ENCODE measurements at places on chromosomes 4 and X.
A peak's percentile ranks its signal among the peaks of the same experiment; 100 is the strongest.

DNA sequence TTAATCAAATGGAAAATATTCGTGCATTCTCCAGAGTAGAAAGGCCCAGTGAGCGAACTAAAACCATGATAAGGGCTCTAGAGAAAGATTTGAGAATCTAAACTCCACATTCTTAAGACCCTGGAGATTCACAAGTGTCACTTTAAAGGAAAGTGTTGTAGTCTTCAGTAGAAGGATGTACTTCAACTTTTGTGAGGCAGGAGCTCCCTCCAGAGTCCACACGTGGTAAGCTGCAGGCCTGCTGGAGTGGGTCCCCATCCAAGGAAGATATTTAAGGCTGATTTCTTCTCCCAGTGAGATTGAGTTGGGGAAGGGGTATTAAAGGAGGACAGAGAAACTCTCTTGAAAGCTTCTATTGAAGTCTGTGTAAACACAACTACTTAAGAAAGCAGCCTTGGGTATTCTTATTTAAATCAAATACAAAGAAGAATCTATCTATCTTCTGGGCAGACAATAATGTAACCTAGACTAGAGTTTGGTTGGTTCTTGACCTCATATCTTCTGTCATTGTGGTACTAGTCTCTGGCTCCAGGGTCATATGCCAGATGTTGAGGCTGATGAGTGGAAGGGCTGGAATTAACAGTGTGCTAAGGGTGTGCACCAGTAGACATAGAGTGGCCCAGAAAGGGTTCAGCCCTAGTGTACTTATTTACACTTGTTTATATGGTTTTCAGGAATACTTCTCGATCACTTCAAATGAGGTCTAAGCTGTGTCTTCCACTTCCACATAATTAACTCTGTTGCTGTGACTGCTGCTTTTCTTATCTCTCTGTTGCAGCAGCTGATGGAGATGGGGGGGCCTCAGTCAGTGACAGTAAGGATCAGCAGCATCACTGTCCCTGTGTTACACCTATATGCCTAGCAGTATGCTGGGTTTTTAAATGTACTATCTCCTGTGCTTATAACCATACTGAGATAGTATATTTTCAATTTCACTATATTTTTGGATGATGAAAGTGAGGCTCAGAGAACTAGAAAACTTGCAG is 76.1 kb downstream of the HMGB2 start:
- DNase-seq: peak; percentile 77

- DNase-seq: no peak
Measured at GRCh38 chrX:130097507-130098209, 12.6 kb downstream of the ELF4 start.

DNA sequence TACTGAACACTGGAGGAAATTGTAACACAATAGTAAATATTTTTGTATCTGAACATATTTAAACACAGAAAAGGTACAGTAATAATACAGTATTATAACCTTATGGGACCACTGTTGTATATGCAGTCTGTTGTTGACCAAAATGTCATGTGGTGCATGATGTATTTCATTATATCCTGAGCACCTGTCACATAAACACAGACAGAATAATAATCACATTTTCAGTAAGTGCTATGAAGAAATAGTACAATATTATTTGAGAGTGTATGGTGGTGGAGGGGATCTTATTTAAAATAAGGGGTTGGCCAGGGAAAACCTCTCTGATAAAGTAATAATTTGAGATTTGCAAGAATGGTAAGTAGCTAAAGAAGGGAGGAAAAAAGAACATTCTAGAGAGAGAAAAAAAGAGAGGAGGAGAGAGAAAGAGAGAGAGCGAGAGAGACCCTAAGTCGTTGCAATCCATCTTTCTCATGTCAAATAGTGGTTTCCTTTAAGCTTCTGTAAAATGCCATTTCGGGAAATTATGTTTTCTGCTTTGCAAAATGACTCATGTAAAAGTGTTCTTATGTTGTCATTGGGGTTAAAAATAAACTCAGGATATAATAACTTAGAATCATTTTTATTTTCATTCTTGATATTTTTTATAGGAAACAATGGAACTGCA is 19.3 kb upstream of the CLNK start:
- DNase-seq: no peak

- DNase-seq: no peak
Measured at GRCh38 chr4:88286897-88287296, 2.5 kb upstream of the PPM1K start.

- no peak for DNase-seq
Measured at GRCh38 chr4:40143926-40144508, 52.8 kb upstream of the RHOH start.

DNA sequence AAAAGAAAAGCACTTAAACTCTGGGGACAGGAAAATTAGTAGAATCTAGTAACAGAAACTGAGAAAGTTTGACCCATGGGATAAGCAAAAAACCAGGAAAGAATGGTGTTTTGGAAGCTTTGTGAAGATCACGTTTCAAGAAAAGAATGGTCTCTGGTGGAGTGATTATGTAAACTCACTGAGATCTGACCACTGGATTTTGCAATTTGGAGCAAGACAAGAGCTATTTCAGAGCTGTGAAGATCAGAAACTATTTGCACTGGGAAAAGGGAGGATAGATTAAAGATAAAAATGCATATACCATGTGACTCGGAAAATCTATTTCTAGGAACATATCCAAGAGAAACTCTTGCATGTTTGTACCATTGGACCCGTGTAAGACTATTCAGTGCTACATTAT is 4.3 kb downstream of the TMPRSS11D start:
- DNase-seq: no peak

- peak; percentile 60 for DNase-seq
Measured at GRCh38 chrX:152821145-152821765, 9.3 kb downstream of the CETN2 start.

DNA sequence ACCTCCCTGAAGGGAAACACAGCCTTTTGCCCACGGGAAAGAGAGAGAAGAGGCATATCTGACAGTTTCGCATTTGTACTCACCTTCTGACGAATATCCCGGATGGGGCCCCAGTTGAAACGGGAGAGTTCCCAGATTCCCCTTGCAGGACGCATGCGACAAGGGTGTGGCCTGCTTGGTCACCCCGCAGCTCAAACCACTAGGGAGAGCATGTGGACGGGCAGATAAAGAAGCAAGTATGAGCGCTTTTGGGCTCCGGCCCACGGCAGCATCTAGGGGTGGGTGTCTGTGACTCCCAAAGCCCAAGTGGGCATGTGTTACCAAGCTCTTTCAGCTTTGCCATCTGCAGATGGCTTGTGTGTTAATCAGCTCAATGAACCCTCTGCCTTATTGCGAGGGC is 70.1 kb upstream of the MED14 start:
- DNase-seq: no peak

- DNase-seq: peak; percentile 79
Measured at GRCh38 chrX:20442597-20442996, 175.9 kb upstream of the RPS6KA3 start.

DNA sequence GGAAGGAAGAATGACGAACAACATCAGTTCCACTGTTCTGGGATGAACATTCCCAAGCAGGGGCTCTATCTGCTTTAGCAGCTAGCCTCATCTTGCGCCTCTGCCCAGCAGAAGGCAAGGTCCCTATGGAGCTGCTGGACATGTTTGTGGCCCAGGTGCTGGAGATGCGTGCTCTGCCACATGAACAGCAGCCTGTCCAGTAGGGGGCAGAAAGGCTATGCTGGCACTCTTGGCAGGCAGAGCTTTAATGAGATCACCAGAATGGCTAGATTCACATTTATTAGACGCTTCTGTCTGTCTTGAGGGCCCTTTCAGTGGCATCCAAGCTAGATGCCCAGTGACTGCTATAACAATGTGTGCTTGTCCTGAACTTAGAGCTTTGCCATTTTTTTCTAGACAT is 1826.0 kb downstream of the STIM2 start:
- DNase-seq: peak; percentile 77

GRCh38 chrX:1466971-1467561 is 14.4 kb upstream of the ASMTL start:
- DNase-seq: no peak

GRCh38 chr4:108359986-108360681 is 191.4 kb upstream of the LEF1 start:
- DNase-seq: no peak

DNA sequence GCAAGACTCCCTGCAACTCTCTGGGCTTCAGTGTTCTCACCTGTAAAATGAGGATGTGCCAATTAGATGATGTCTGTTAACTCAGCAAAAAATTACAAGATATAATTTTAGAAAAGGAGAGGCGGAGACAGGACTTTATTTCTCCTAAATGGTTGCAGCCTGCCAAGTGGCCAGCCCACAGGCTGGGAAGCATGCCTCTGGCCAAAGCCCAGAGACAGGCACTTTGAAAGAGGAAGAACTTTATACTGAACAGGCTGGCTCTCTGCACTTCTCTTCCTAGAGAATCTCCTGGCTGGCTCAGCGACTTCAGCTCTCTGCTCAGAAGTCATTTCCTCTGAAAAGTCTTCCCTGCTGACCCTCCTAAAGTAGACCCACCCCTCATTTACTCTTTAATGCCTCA is 3.7 kb downstream of the PRDM5 start:
- no peak for DNase-seq

DNA sequence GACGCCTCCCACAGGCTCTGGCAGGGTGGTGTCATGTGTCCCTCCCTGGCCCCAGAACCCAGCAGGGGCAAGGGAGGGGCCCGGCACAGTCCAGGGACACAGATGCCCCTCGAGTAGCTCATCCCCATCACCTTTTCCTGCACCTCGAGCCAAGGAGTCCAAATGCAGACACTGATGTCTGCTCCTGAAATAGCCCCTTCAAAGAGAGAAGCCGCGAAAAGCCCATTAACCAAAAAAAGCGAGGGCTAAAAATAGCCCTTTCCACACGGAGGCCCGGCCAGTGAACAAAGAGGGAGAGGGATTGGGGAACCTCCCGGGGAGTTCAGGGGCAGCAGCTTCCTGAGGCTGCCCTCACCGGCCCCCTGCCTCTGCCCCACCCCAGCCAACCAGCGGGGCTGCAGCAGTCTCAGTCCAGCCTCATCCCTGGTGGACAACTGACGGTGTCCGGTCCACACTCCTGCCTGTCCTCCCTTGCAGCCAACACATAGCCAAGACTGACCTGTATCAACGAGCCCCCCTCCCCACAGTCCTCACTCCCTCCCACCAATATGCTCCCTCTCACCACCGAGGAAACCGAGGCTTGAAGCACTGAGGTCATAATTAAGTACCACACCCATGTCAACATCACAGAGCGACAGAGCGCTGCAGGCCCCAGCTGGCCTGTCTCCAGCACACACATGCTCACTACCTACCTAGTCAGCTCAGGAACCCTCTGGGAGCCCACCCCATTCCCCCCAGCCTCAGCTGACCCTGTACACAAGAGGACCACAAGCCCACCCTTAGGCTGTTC is 23.9 kb downstream of the WDR1 start:
- no peak for DNase-seq

GRCh38 chr4:7705593-7705992 is 234.1 kb downstream of the AFAP1 start:
- DNase-seq: no peak

DNA sequence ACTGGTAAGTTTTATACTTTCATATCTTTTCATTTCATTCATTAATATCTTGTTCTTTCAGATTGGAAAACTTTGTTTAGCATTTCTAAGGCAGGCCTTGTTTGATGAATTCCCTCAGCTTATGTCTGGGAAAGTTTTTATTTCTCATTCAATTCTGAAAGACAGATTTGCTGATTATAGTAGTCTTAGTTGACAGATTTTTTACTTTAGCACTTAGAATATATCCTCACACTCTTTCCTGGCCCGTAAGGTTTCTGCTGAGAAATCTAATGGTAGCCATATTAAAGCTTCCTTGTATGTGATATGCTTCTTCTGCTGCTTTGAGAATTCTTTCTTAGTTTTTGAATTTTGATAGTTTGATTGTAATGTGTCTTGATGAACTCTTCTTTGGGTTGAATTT is 296.6 kb downstream of the CHIC1 start:
- no peak for DNase-seq

- DNase-seq: no peak
Measured at GRCh38 chrX:118507766-118508165, 12.2 kb downstream of the DOCK11 start.

- no peak for DNase-seq
Measured at GRCh38 chr4:6197433-6198174, 2.7 kb downstream of the JAKMIP1 start.

GRCh38 chr4:182015893-182016292 is 227.3 kb upstream of the TENM3 start:
- no peak for DNase-seq

DNA sequence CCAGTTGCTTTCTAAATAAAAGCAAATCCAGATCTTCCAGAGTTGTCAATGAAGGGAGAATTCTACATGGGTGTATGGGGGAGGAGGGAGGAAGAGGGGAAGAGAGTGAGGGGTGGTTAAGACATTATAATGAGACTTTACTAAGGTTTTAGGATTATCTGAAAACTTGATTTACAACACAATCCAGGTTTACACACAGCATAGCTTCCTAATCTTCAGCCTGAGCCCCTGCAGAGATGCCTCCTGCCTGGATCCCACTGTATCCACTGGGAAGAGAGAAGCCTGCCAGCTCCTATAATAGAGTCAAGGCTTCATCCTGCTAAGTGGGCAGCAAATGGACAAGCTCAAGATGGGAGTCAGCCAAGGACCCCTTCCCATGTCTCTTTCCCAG is 85.6 kb upstream of the KIT start:
- DNase-seq: no peak

DNA sequence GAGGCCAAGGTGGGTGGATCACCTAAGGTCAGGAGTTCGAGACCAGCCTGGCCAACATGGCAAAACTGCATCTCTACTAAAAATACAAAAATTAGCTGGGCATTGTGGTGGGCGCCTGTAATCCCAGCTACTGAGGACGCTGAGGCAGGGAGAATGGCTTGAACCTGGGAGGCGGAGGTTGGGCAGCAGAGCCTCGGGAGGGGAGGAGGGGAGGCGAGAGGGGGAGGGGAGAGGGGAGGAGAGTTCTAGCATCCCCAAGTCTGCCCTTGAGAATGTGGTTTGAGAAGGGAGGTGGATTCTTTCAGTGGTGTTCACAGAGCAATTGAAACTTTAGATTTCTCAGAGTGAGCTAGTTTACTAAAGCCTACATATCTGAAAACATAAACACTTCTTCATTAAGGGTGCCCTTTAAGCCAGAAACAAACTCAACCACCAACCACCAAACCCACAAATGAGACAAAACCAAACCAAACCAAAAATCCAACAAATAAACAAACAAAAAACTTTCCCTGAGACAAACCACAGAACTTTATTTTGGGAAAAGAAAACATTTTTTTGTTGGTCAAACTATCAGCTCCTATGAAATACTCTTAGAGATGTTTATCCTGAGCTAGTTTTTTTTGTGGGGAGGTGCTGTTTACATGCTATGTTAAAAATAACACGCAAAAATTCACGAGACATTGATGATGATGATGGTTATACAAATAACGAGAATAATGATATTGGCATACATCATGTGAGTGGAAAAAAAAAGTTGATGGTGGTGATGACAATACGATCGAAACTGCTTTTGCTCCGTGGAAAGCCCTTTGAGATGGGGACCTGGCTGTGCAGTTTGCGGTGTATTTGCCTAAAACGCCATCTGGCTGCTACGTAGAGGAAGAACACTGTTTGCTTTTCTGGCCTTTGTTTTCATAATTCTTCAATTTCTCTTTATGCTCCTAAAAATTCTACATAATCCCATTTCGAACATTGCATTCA is 98.2 kb upstream of the PRKX start:
- peak; percentile 62 for DNase-seq

- DNase-seq: no peak
Measured at GRCh38 chr4:168574581-168575295, 77.9 kb downstream of the PALLD start.
